ENCODE measurements at places on chromosomes 3 and 15.

GRCh38 chr3:47452453-47453215, 23.1 kb downstream of the SCAP start:
- no peak for DNase-seq

GRCh38 chr3:149571381-149571780, 86.4 kb downstream of the WWTR1 start:
- no peak for DNase-seq

DNA sequence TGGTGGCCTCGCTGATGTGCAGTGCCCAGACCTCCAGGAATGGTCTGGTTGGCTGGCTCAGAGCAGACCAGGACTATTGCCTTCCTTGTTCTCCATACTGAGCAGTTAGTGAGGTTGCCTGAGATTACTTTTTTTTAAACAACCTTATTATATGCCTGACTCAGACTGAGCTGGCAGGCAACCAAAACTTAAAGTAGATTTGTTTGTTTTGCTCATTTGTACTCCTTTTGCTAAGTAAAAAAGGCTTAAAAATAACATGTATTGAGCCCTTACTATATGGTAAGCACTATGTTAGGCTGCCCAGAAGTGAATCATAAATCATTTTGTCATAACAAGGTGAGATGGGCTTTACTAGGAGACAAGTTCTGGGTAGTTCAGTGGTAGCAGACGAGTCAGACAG, 92.4 kb downstream of the GHSR start:
- DNase-seq = no peak

GRCh38 chr3:39641274-39641673, 168.1 kb upstream of the MYRIP start:
- no peak for DNase-seq

DNA sequence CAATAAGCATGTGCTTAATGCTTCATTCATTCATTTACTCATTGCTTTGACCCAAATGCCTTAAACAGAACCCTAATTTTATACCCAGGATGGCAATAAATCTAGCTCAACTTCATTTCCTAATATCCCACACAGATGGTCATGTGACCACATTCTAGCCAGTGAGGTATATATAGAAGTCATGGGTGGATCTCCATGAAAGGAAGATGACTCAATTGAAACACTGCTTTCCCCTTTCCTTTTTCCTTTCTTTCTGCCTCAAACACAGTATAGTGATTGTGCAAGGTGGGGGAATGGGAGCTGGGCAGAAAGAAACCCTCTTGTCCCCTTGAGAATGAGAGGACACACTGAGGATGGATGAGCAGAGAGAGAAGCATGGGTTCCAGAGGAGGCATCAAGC, 183.5 kb upstream of the PRICKLE2 start:
- DNase-seq = no peak

DNA sequence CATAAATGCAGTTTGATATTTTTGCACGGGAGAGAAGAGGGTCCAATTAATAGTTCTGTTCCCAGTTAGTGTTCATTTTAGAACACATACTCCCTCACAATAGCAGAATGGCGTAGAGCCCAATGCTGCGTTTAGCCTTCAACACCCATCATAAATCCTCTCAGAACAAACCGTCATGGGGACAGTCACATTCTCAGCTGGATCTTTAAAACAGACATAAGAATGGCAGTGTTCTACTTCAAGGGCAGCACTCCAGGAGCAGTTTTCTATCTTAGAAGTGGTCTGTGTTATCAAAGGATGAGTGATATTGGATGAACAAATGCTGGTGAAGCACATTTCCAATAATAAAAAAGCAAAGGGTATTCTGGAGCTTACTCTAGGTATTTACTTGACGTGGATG, 230.5 kb downstream of the PDZRN3 start:
- no peak for DNase-seq

GRCh38 chr3:13064964-13065363, 8.3 kb downstream of the IQSEC1 start:
- no peak for DNase-seq

- DNase-seq = no peak
These were observed 44.6 kb downstream of the ABHD2 start for GRCh38 chr15:89132611-89133507.

DNA sequence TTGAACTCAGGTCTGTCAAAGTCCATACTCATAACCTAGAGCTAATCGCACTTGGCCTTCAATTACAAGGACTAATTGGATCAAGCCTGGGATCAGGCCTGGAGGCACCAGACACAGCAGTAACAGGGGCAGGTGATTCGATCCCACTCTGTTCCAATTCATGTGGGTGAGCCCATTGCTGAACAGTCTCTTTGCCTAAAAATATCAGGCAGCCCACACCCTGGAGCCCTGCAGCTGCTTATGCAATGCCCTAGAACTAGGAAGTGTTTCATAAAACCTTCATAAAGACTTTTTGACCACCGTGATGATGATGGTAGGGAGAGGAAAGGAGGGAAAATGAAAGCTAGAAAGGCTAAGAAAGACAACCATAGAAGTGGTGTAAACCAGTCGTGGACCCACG, 47.8 kb upstream of the NEO1 start:
- no peak for DNase-seq

- DNase-seq = no peak
These were observed 843.8 kb downstream of the VGLL3 start for GRCh38 chr3:86147119-86147518.

DNA sequence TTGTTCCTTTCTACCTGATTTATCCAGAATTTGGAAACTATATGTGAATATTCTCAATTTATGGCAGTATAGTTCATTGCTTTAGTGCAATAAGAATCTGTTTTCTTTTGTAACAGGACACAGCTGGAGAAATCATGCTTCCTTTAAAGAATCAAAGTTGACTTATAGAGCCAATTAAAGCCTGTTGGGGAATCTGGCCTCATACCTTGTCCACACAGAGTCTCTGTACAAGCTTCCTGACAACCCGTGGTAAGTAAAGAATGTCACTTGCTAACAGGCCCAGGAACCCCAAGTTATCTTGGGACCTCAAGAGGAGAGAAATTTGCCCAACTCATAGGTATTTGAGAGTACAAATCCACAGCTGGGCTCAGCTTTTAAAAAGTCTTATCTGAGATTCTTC, 10.2 kb downstream of the ZNF445 start:
- DNase-seq = no peak

- no peak for DNase-seq
These were observed 355.8 kb upstream of the SATB1 start for GRCh38 chr3:18780959-18781358.

DNA sequence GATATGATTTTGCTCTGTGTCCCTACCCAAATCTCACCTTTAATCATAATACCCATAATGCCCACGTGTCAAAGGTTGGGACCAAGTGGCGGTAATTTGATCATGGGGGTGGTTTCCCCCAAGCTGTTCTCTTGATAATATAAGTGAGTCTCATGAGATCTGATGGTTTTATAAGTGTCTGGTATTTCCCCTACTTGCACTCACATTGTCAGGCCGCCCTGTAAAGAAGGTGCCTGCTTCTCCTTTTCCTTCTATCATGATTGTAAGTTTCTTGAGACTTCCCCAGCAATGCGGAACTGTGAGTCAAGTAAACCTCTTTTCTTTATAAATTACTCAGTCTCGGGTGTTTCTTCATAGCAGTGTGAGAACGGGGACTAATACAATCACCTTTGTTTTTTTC, 279.8 kb downstream of the ARPP21 start:
- no peak for DNase-seq

DNA sequence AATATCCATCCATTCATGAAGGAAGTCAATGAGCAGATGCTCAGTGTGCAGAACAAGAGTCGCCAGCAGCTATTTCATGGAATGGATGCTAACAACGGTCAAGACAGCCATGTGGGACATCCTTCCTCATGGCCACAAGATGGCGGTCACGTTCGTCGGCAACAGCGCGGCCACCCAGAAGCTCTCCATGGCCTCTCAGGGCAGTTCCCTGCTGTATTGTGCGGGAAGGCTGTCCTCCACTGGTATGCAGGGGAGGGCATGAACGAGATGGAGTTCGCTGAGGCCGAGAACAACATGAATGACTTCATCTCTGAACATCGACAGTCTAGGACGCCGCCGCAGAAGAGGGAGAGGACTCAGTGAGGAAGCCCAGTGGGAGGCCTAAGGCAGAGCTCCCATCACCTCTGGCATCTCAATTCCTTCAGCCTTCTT, 208.3 kb downstream of the TJP1 start:
- DNase-seq = no peak

DNA sequence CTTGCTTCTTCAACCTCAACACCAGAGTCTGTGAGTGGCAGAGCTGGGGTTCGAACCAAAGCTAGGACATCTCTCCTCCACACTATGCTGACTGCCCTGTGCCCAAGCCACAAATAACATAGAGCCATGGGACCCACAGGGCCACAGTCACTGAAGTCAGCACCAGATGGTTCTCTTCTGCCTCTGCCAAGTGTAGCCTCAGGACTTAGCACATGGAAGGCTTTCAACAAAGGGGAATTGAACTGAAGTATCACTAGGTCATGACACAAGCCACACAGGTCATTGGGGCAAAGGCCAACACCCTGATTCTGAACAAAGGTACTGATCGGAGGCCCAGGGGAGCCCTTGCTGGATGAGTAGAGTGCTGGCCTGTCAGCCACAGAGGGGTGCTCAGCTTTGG, 83.6 kb downstream of the BDH1 start:
- no peak for DNase-seq

- peak; percentile 72 for DNase-seq
These were observed 132.5 kb downstream of the ARNT2 start for GRCh38 chr15:80536716-80537115.

DNA sequence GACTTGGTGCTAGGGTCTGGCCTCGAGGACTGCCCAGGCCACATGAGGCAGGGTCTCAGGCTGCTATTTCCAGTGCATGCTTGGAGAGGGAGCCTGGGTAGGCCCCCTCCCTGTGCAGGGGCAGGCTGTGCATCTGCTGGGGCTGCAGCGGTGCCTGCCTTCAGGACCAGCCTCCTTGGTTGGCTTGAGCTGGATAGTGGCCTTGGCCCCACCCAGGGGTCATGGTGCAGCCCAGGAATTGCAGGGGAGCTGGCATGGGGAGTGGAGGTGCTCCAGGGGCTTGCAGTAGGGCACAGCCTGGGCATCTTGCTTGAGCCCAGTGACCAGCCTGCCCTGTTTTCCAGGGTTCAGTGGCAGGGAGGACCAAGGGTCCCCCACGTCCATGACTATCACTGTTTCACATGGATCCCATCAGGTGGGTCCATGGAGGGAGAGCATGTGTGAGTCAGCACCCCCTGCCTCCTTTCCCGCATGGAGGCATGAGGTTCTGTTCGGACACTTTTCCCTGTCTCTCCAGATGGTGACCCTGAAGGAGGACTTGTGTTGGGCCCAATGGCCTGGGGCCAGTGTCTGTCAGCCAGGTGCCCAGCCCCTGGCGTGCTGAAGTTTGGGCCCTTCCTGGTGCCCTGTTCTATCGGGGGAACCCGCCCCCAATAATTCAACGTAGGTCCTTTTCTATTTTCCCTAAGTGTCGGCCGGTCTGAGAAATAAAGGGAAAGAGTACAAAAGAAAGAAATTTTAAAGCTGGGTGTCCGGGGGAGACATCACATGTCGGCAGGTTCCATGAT, 218.6 kb downstream of the SNRPN start:
- DNase-seq = no peak

DNA sequence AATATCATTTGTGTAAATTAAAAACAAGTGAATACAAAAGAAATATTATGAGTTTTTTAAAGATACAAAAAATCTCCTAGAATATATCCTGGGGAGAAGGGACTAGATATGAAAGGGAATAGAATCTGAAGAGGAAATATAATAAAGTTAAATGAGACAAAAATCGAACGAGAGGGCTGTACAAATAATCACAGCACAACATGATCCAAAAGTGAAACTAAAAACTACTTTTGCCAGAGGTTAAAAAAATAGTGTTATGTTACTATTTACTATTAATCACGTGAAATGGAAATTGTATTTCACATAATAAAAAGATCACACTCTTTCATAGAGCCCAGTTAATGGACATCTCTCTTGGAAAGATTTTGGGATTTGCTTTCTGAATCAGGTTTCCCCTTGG, 28.6 kb downstream of the CGGBP1 start:
- no peak for DNase-seq

DNA sequence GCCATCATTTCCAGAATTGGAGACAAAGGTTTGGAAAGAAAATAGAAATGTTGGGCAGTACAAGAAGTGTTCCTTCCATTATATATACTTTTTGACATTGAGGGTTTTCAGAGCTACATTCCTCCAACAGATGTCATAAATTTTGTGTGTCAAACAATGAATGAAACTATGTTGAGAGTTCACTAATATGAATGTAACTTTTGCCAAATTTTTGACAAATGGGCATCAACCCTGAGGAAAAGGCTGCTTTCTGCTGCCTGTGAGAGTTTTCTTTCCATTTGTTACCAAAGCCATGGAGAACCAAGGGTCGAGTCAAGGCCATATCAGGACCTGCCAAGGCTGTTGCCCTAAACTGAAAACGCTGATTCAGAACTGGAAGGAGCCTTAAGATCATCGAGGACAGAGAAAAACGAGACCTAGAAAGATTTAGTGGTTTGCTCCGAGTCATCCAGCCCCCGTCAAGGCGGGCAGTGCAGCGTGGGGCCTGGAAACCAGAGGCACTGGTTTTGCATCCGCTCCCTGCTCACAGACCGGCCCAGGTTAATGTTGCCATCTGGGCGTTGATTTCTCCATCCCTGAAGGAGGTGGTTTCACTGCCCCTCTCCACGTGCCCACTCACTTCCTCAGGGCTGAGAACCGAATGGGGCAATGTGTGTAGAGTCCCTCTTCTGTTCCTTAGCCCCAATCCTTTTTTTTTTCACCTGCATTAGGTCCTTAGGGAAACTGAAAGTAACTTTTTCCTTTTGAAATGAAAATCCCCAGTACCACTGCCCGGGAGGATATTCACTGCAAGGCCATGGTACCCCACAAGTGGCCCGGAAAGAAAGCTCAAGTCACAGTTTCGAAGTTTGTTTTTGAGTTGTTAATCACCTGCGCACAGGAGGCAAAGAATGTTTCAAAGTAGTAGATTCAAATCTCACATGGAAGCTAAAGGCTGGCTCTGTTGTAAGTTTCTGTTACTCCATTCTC, 32.8 kb downstream of the TPM1 start:
- no peak for DNase-seq

DNA sequence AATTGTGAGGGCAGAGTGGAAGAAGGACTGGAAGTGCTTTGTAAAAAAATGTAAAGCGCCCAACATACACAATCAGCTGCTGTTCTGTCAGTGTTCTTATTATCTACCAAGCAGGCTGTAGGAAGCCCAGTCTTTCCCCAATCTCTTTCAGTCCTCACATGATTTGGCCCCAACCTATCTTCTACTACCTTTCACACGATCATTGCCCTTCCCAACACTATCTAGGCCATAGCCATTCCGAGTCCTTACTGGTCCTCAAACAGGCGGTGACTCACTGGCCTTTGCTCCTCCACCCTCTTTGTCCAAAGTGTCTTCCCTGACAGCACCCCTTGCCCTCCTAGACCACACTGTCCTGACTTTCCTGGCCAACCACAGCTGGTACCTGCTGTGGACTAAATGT, 861 bp upstream of the RFT1 start:
- DNase-seq = no peak

Measured in SHP77 (cell line).